ENCODE measurements at places on chromosomes 11 and 22.

- DNase-seq: no peak
Measured at GRCh38 chr11:113644605-113645004, 61.5 kb downstream of the TMPRSS5 start.

- DNase-seq: no peak
Measured at GRCh38 chr22:47786650-47787290, 1024.3 kb downstream of the TBC1D22A start.

DNA sequence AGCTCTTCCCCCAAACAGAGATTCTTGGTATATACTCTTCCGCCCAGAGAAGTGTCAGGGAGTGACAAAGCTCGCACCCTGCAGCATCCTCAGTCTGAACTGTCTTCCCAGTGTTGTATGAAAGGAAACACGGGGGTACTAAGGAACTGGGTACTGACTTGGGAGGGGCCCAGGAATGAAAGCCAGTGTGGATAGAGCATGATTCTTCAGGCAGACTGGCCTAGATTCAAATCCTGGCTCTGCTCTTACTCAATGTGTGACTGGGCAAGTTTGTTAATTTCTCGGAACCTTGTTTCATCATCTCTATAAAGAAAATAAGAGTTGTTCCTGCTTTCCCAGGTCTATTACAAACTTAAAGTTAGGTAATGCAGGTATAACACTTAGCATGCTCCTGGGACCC lies 266.0 kb upstream of the NARS2 start:
- DNase-seq: no peak

DNA sequence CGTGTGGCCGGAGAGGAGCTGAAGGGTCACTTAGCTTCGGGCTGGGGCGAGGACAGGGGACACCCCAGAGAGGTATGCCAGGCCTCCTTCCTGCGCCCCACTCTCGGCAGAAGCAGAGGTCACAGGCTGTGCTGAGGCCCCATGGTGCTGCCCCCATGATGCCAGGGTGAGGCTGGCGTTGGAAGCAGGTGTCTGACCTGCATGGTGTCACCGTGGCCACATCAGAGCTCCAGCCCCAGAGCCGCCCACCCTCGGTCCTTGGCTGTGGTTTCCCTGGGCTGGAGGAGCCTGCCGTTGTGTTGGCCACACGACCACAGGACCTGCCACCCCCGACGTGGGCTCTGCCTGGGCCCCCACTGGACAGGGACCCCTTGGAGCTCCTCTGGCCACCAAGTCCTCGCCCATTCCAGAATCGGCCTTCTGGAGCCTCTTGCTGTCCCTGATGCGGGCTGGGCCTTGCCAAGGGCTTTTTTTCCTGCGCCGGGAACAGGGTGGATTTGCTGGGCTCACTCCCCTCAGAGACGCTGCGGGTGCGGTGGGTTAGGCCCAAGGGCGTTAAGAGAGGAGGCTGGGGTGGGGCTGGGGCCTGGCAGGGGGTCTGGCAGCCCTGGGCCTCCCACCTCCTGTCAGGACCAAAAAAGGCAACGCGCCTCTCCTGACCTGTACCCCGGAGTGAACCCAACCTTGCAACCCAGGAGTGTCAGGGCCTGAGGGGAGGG lies 8.2 kb upstream of the TSSC4 start:
- DNase-seq: no peak

GRCh38 chr11:69983897-69984438 lies 94.1 kb upstream of the ANO1 start:
- DNase-seq: no peak

DNA sequence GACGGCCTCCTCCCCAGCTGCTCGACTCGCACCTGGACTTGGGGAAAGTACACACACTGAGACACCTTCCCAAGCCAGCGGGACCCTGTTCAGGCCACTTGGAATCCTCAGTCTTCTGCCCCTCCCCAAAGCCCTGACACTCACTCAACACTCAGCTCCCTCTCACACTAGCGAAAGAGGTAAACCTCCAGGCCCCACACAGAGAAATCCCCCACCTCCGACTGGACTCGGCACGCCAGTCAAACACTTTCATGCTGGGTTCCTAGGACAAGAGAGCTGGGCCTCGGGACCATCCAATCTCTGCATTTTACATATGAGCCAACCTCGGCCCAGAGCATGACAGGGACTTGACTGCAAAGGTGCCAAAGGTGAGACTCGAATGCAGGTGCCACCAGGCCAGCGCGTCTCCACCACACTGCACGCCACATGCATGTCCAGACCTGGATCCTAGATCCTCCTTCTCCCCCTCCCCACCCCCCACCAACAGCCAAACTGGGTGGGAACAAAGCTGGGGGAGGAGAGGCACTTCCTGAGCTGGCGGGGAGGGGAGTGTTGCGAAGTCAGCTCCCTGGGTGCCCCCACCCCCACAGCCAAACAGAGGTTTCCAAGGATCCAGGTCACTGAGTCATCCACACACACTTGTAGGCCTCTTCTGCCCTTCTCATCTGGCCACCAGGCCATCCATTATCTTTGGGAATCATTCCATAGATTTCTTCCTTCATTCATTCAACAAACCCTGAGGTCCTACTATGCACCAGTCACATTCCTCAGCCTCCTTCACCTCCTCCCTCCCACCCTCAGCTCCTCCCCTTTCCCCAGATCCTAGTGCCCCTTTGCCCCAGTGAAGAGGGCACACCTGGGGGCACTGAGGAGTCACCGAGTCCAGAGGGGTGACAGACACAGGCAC lies 10.7 kb upstream of the CD5 start:
- DNase-seq: no peak

GRCh38 chr11:103622296-103622695 lies 414.1 kb upstream of the DDI1 start:
- no peak for DNase-seq

DNA sequence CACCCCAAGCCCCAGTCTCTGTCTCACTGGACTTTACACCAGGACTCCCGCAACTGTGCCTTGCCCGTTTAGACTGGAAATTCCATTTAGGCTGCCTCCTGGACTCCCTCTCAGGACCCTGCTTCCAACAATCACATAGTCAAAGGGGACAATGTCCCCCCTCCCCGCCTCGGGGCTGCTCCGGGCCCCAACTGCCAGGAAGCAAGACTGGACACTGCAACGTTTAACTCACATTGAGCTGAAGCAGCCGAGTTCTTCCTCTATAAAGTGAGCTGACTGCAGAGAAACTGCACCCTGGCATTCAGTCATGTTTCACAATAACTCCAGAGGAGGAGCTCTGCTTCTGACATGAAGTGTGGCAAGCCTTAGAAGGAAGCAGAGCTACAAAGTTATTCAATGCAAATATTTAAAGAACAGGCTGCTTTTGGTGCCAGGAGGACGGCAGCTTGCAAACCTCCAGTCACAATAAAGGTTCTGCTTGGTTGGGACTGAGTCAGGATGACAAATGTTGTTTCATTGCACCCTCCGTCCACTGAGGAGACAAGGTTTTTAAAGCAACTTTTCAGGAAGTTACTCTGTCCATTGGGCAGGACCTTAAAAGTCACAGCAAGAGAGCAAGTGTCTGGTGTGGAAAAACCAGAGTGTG lies 19.9 kb downstream of the PACSIN2 start:
- peak; percentile 73 for DNase-seq

DNA sequence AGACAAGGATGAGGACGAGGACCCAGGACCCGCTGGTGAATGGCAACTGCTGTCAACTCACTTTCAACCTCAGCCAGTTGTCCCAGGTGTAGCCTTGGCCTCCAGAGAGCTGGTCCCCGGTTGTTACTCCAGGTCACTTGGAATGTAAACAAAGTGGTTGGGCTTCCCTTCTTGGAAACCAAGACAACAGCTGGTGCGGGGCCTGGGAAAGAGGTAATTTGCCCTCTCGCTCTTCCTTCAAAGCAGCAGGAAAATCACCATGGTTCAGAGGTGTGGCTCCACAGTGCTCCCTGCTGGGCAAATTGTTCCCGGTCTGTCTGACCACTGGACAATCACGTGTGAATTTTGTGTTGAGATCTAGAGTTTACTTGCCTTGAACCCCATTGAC lies 15.0 kb downstream of the SLC1A2 start:
- DNase-seq: no peak

DNA sequence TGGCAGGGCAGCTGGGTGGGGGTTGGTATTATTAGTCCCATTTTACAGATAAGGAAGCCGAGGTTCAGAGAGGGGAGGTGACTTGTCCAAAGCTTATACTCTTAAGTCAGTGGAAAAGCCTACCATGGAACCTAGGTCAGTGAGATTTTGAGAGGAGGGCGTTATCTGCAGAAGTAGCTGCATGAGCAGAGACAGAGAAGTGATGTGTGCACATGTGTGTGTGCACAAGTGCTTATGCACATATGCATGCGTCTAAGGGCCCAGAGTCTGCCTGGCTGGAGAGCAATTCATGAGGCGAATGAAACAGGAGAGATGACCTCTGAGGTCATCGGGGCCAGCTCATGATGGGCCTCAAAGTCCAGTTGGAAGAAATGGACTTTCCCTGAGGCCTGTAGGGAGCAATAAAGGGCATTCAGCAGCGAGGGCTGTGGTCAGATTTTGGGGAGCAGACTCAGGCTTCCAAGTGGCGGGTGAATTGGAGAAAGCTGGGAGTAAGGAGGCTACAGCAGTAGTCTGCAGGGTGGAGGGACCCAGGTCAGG lies 8.2 kb downstream of the PLEKHB1 start:
- no peak for DNase-seq

GRCh38 chr11:104908186-104908531 lies 9.9 kb upstream of the CASP12 start:
- DNase-seq: no peak

DNA sequence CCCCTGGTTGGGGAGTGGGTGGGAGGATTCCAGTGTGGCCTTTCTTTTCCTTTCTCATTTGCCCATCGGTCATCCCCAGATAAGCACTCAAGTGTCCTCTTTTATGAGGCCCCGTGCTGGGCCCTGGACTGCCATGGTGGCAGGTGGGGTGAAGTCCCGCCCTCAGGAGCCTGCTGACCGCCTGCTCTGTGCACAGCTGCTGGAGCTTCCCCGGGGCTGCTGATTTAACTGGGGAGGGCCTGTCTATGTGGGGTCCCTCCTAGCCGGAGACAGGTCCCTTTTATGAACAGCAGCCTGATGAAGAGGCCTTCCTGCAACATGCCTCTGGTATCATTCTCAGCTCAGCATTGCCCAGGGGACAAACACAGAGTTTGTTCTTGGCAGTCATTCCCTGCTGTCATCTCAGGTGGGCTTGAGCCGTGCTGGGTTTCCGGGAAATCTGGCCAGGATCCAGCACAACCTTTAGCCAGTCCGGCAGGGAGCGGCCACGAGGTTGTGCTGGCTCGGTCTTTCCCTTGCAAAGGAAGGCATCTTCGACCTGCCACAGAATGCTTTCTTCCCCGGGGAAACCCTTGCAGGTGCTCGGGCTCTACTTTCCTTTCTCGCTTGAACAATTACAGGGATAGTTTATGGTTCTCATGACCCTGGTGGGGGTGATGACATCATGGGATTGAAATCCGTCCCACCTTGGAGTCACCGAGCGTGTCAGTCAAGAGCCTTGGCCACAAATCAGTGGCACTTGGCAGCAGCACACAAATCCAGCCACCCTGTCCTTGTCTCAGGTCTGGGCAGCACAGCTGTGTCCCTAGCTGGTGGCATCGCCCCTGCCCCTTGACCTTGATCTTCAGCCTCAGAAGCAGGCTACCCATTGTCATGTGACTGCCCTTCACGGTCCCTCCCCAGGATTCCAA lies 20.1 kb downstream of the ST14 start:
- no peak for DNase-seq

- DNase-seq: no peak
Measured at GRCh38 chr11:121081321-121081720, 19.7 kb upstream of the TECTA start.

DNA sequence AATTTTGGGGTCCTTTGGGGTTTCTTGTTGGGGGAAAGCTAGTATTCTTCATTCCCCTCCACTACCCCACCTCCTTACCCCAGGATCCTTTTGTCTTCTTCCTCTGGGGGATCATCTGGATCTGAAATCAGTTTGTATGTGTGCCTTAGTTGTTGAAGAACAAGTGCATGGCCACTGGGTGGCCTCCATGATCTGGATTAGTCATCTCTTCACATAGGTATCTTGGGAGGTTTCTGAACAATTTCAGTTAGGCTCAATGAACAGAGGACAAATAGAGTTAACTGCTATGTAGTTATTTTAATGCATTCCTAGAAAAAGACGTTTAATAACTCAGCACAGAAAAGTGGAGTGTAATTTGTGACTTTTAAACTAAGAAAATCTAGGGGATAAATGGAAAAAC lies 7.1 kb upstream of the VWA5A start:
- no peak for DNase-seq

GRCh38 chr22:43666457-43666856 lies 145.6 kb downstream of the EFCAB6 start:
- no peak for DNase-seq

DNA sequence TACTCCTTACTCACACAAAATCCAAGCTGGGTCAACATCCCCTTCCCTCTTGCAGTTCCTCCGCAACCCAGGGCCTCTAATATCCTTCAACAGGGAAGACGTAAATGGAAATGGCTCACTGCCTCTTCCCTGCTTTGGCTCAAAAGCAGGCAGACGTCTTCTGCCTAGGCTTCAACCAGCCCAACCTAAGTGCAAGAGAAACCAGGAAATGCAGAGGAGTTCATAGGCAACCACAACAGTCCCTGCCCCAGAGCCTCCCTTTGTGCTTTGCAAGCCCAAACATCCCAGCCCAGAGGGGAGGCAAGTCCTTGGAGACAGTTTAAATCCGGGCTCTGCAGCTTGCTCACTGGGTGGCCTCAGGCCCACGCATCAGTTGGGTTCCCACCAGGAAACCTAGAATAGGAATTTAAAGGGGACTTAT lies 33.3 kb downstream of the CD6 start:
- DNase-seq: peak; percentile 70

DNA sequence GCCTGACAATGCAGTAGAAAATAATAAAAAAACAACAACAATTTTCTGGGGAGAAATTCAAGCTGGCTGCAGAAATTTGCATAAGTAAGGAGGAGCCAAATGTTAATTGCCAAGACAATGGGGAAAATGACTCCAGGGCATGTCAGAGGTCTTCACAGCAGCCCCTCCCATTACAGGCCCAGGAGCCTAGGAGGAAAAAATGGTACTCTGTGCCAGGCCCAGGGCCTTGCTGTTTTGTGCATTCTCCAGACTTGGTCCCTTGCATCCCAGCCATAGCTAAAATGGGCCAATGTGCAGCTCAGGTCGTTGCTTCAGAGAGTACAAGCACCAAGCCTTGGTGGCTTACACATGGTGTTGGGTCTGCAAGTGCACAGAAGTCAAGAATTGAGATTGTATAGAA lies 45.5 kb downstream of the MS4A2 start:
- no peak for DNase-seq

DNA sequence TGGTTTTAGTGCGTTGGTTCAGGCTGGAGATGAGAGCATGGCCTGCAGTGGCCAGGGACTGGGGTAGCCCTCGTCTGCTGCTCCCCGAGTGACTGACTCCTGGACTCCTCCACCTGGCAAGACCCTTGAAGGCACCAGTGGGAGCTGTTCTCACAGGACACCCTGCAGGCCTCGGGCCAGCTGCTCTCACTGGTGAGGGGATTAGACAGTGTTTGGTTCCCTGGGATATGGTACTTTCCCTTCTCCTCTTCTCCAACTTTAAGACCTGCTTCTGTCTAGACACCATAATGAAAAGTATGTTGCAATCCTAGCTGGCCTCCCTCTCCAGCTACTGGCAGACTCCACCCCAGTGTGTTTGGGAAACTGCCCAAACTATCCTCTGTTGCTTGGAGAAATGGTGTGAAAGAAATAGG lies 168.8 kb upstream of the CADM1 start:
- peak; percentile 64 for DNase-seq

Measured in femur (tissue), 1 donor.